ENCODE measurements at places on chromosomes 11 and 22.

- peak; percentile 90 for DNase-seq
Observed at GRCh38 chr11:57180081-57180561, 1.6 kb upstream of the LRRC55 start.

DNA sequence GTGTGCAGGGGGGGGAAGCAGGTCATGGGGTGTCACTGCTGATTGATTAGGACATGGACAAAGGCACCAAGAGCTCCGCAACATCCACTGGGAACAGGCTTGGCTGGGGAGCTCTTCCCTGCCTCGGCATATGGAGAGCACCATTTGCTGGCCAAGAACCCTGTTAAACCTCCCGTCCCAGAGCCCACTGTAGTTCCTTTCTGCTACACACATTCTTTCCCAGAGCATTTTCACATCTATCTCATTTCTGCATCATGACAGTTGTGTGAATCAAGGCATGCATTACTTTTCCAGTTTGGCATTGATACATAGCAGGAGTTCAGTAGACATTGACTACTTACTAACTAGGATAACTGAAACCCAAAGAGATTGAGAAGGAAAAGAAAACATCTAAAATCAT is 333.4 kb upstream of the B3GAT1 start:
- DNase-seq = no peak

GRCh38 chr11:47425611-47426010 is 628 bp downstream of the PSMC3 start:
- no peak for DNase-seq

DNA sequence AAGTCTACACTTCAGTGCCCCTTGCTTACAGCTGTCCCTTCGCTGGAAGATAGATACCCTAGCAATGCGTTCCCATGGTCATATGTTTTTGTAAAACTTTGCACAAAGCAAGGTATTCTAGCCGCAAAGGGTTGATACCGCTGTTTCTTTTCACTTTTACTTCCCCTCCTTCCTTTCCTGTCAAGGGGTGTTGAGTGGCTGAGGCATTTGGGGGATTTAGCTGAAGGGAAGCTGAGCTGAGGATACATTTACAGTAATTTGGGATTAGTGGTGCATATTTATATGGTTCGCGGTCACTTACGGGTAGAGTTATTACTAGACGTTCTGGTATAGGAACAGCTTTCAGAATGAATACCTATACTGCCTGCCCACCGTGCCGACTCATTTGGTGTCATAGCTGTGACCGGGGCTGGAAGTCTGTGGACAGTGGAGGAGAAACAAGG is 86.9 kb upstream of the WNT11 start:
- no peak for DNase-seq

DNA sequence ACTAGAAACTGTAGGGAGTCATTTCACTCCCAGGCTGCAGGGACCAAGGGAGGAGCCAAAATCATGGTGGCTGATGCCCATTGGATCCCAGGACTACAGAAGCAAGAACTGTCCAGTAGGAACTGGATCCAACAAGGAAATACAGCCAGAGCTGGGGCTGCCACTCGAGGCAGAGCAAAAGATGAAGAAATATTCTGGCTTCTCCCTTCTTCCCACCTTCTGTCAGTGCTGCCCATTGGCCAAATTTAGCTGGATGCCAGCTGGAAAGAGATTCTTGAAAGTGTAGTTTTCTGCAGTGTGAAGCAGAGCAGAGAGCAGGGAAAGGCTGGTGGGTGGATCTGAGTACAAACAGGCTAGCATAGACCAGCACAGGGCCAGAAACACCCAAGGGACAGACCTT is 45.6 kb downstream of the COMMD9 start:
- no peak for DNase-seq
